ENCODE measurements at places on chromosomes 11 and 22. TPM values are rescaled to one million over a fixed set of nuclear protein-coding genes. Genes with fewer than 3 reads are reported as not detected.

SMTN gene
- total RNA-seq = 31.8 TPM

SHANK3 gene
- total RNA-seq = 4.6 TPM

KRTAP5-8 gene
- not detected for total RNA-seq

OR2D2 gene
- not detected for total RNA-seq

SVIP gene
- total RNA-seq = 15.4 TPM

H19 gene
- 6.6 TPM for total RNA-seq

CHST1 gene
- total RNA-seq = 1.1 TPM

TTLL8 gene
- not detected for total RNA-seq
